ENCODE measurements at places on chromosomes 7 and 10.

DNA sequence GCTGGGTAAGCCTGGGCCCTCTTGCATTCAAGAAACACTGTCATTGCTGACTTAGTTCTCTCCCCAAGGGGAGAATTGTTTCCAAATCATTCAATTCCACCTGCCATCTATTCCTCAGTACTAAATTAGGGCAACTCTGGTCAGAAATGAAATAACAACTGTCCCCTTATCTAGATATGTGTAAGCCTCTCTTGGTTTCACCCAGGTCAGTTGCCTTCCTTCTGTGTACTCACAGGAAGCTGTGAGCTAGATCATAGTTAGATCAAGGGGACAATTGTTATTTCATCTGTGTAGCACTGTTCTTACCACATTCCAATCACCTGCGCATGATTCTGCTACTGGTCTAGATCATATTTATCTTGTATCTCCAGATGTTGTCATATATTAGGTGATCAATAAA, 483.0 kb upstream of the SORCS1 start:
- no peak overlapping the region for H3K4me3 ChIP-seq
- no peaks in the 10 kb centered on the region for H3K4me1 ChIP-seq
- no peaks in the 10 kb centered on the region for H3K36me3 ChIP-seq
- no peak overlapping the region for H3K27ac ChIP-seq
- no peaks in the 10 kb centered on the region for H3K27me3 ChIP-seq

GRCh38 chr10:125606414-125607010, 76.5 kb downstream of the TEX36 start:
- DNase-seq, result no peak
- H3K4me1 ChIP-seq, result no peaks in the 10 kb centered on the region
- H3K27ac ChIP-seq, result no peak overlapping the region
- H3K27me3 ChIP-seq, result peaks cover 3% of the 10 kb centered on the region
- no peaks in the 10 kb centered on the region for H3K36me3 ChIP-seq

DNA sequence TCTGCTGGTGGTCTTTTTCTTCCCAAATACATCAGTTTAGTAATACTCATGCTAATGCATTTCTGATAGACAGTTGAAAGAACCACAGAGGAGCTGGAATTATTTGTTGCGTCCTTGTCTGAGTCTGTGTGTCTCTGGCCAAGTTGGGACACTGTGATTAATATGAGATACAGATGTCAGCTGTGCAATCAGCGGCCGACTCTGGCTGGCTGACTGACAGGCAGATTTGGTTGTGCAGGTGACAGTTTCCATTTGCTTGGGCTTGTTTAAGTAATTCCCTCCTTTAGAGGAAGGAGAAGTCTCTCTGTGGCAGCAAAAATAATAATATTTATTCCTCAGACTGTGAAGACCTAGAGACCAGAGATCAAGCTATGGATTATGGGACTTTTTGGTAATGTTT, 176.2 kb upstream of the CHRM2 start:
- H3K27me3 ChIP-seq, result no peaks in the 10 kb centered on the region
- no peak overlapping the region for H3K27ac ChIP-seq
- no peak for DNase-seq

DNA sequence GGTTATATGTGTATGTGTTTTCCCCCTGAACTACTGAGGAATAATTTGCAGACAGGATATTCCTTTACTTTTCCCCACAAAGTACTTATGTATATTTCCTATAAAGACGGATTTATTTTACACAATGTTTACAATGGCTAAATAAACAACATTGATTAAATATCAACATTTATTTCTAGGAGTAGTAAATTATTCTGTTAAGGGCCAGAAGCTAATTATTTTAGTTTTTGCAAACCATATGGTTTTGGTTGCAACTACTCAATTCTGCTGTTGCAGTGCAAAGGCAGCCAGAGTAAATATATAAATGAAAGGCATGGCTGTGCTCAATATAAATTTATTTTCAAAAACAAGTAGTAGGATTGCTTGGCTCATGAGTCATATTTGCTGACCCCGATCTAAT, 907.1 kb upstream of the MBL2 start:
- no peak overlapping the region for H3K27ac ChIP-seq
- H3K27me3 ChIP-seq, result no peaks in the 10 kb centered on the region
- no peak overlapping the region for H3K4me3 ChIP-seq
- H3K36me3 ChIP-seq, result peaks cover 1% of the 10 kb centered on the region

DNA sequence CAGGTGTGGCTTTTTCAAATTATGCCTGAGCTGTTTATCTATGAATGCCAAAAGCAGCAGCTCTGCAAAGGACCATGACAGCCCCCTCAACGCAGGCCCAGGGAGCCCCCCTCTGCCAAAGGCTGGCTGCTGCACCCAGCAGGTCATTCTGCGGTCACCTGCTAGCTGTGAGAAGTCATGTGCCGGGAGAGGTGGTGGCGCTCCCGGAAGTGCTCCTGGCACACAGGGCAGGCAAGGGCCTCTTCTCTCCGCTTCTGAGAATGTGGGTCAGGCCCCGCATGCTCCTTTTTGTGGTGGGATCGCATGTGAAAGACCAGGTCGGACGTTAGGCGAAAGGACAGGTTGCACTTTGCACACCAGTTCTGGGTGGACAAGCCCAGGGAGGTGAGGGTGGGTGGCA, 16.4 kb downstream of the ZNF488 start:
- H3K4me1 ChIP-seq, result no peaks in the 10 kb centered on the region
- no peak for DNase-seq
- no peaks in the 10 kb centered on the region for H3K36me3 ChIP-seq
- H3K27me3 ChIP-seq, result no peaks in the 10 kb centered on the region
- H3K27ac ChIP-seq, result no peak overlapping the region
- no peak overlapping the region for H3K4me3 ChIP-seq

GRCh38 chr7:151776446-151776845, 100.5 kb downstream of the PRKAG2 start:
- no peak overlapping the region for H3K27ac ChIP-seq
- H3K36me3 ChIP-seq, result no peaks in the 10 kb centered on the region
- no peak overlapping the region for H3K4me3 ChIP-seq
- DNase-seq, result no peak
- H3K27me3 ChIP-seq, result no peaks in the 10 kb centered on the region

- DNase-seq, result no peak
- H3K36me3 ChIP-seq, result no peaks in the 10 kb centered on the region
- H3K27ac ChIP-seq, result no peak overlapping the region
- H3K4me1 ChIP-seq, result no peaks in the 10 kb centered on the region
These were observed 24.0 kb downstream of the TMEM176A start for GRCh38 chr7:150824379-150825177.

DNA sequence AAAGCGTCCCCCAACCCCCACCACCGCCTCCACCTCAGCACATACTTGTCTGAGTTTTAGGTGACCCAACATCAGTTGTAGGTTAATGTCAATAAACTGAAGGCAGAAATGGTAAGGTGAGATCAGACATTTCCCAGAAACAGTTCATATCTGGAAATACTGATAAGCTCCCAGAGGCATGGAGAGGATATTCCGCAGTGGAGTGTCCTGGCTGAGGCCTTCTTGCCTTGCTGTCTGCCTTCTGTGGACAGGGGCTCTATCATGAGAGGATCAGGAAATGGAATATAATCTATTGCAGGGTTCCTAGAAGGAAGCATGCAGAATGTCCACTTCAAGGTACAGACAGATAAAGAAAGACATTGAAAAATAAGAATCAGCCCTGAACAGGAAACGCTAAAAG, 473.3 kb upstream of the MKI67 start:
- peaks cover 7% of the 10 kb centered on the region for H3K27me3 ChIP-seq
- no peaks in the 10 kb centered on the region for H3K4me1 ChIP-seq
- H3K27ac ChIP-seq, result no peak overlapping the region
- no peak for DNase-seq
- no peak overlapping the region for H3K4me3 ChIP-seq
- H3K36me3 ChIP-seq, result no peaks in the 10 kb centered on the region

DNA sequence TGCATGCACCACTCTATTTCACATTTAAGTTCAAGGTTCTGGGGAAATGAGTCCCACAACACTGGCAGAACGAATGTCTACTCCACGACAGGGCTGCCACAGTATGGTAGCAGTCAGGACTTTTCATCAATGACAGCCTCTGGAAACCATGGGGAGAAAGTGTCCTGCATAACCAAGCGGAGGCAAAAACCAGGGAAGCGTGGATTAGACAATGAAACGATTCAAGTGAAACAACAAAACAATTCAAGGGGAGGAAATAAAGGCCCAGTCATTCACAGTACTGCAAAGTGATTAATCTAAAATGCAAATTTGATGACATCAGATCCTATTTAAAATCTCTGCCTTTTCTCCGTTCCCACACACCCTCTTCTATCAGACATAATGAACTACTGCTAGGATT, 168.2 kb downstream of the DPY19L1 start:
- peaks cover 3% of the 10 kb centered on the region for H3K27me3 ChIP-seq
- H3K27ac ChIP-seq, result no peak overlapping the region
- DNase-seq, result no peak
- no peaks in the 10 kb centered on the region for H3K4me1 ChIP-seq
- no peak overlapping the region for H3K4me3 ChIP-seq

DNA sequence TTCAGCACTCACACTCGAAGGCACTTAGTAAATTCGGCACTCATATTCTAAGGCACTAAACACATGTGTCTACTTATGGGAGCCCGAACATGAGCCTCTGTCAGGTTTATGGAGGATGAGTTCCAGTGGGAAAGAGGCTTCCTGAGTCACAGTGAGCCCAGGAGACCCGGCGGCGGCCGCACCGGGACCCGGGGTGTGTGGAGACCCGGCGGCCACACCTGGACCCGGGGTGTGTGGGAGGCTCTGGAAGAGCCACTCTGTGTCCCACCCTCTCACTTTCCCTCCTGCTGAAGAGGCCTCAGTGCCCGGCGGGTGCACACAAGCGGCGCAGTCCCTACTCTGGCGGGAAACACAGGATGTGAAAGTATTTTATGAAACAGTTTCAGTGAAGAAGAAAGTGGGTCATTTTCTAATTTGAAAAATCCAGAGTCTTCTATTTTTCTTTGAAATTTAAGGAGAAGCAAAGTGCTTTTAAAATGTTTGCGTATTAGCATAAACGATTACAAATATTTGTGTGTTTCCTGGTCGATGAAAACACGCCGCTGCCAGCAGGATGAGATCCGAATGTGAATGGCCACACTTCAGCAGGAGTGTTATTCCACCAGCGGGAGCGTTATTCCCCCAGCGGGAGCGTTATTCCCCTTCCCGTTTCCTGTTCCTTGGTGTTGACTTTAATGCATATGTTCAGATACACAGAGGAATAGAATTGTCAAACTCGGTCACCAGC, 625.1 kb downstream of the DNAJB6 start:
- no peaks in the 10 kb centered on the region for H3K4me1 ChIP-seq
- H3K4me3 ChIP-seq, result no peak overlapping the region

DNA sequence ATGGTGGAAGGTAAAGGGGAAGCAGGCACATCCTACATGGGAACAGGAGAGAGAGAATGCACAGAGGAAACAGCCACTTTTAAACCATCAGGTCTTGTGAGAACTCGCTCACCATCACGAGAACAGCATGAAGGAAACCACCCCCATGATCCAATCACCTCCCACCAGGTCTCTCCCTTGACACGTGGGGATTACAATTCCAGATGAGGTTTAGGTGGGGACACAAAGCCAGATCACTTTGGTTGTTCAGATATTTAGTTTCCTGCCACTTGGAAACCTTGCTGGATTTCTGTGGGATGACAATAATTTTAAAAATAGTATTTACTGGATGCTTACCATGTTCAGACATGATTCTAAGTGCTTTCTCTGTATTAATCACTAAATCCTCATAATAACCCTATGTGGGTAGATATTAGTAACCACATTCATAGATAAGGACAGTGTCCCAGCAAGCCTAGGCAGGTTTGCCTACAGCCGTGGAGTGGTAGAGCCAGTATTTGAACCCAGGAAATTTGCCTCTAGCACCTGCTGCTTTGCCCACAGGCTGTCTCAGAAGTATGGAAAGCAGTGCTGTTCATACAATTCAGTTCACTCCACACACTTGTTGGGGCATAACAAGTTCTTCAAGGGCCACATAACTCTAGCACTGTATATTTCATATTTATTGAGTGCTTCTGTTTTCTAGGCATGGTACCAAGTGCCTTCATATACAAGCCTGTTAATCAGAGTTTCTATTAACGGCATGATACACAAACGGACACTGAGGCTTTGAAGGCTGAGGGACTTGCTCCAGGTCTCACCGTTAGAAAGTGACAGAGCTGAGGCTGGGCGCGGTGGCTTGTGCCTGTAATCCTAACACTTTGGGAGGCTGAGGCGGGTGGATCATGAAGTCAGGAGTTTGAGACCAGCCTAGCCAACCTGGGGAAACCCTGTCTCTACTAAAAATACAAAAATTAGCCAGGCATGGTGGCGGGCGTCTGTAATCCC, 8.3 kb downstream of the TLL2 start:
- DNase-seq, result no peak
- H3K27me3 ChIP-seq, result peaks cover 6% of the 10 kb centered on the region
- no peak overlapping the region for H3K27ac ChIP-seq
- H3K4me3 ChIP-seq, result no peak overlapping the region

DNA sequence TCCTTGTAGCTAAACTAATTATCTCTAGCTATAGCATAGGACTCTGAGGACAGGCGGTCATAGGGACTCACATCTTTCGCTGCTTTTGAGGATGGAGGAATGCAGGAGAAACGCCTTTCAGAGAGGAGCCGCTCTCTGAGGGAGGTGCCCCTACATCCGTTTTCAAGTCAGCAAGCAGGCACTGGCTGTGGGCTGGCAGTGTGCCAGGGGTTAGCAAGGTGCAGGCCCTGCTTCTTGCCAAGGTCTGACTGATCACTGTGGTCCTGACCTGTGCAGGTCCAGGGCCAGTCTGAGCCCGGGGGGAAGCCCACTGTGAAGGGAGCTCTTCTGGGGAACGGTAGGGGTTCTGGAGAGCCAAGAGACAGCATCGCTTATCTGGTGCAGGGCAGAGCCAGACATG, 89.4 kb downstream of the SH3PXD2A start:
- no peak overlapping the region for H3K4me3 ChIP-seq
- peaks cover 57% of the 10 kb centered on the region for H3K4me1 ChIP-seq
- peak overlapping the region; percentile 56 for H3K27ac ChIP-seq
- no peaks in the 10 kb centered on the region for H3K27me3 ChIP-seq
- no peaks in the 10 kb centered on the region for H3K36me3 ChIP-seq

GRCh38 chr7:32673275-32673983, 178.1 kb downstream of the AVL9 start:
- H3K36me3 ChIP-seq, result no peaks in the 10 kb centered on the region
- no peak for DNase-seq
- no peaks in the 10 kb centered on the region for H3K27me3 ChIP-seq
- H3K27ac ChIP-seq, result no peak overlapping the region

GRCh38 chr10:77357611-77358310, 279.8 kb downstream of the KCNMA1 start:
- no peak overlapping the region for H3K4me3 ChIP-seq
- no peaks in the 10 kb centered on the region for H3K36me3 ChIP-seq
- H3K4me1 ChIP-seq, result no peaks in the 10 kb centered on the region
- H3K27ac ChIP-seq, result no peak overlapping the region

DNA sequence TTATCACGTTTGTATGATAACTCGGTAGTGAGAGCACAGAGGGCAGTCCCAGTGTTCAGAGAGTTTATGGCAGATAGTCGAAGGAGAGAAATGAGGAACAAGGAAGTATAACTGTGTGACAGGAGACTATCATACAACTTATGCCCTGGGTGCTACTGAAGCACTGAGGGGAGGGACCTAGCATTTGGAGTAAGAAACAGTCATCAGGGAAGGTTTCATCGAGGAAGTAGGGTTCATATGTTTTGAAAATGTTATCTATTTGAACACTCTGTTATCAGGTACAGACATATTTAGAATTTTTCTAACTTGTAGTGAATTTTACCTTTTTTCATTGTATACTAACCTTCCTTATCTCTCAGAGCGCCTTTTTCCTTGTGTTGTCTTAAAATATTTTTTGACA, 1214.4 kb upstream of the C7orf33 start:
- no peaks in the 10 kb centered on the region for H3K27me3 ChIP-seq
- no peak for DNase-seq
- H3K4me1 ChIP-seq, result no peaks in the 10 kb centered on the region
- no peak overlapping the region for H3K27ac ChIP-seq

- H3K4me1 ChIP-seq, result peaks cover 9% of the 10 kb centered on the region
- no peak overlapping the region for H3K4me3 ChIP-seq
- no peaks in the 10 kb centered on the region for H3K27me3 ChIP-seq
- no peak for DNase-seq
- H3K27ac ChIP-seq, result no peak overlapping the region
These were observed 109.1 kb downstream of the LMBR1 start for GRCh38 chr7:156783864-156784263.

Measured in activated naive CD4-positive, alpha-beta T cell treated with anti-CD3 and anti-CD28 coated beads for 36 hours (primary cell).